CD8-positive, alpha-beta T cell (primary cell): ENCODE measurements at places on chromosomes 16 and 17.

GRCh38 chr17:49916854-49917515 lies 52.0 kb upstream of the DLX4 start:
- no peak for DNase-seq

DNA sequence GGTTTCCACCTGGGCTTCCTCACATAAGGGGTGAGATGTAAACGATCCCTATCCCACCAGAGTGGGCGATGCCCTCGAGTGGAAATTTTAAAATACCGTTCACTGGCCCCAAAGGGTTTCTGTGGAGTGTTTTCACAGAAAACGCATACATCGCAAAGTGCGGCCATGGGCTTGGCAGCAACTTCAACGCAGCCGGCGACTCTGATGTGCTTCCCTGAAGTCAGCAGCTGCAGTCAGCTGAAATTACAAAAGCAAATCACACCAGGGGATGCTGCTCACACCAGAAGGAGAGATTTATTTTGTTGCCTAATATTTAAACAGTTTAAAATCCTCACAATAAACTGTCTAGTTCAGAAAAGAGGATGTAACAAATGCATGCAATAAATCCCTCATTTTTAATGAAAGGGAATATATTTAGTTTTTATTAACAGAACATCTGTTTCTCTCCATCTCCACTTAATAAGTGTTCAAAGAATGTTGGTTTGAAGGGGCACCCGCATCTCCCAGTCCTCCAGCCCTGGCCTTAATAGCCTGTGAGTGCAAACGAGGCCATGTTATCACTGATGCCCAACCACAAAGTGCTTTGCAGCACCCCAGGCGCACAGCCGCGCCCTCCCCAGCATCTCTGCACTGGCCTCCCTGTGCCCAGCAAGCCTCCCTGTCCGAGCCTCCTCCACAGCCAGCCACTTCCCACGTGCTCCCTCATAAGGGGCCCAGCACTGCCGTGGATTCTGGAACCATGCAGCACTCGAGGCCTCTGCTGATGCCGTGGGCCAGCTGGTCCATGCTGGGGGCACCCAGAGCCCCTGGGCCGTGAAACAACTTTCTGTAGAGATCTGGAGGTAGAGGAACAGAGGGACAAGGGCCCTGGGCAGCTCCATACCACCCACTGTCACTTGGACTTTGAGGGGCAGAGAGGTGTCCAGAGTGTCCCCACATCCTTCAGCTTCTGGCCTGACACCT lies 17.3 kb upstream of the XYLT2 start:
- no peak for DNase-seq

GRCh38 chr16:24005577-24005976 lies 169.8 kb downstream of the PRKCB start:
- DNase-seq = no peak

DNA sequence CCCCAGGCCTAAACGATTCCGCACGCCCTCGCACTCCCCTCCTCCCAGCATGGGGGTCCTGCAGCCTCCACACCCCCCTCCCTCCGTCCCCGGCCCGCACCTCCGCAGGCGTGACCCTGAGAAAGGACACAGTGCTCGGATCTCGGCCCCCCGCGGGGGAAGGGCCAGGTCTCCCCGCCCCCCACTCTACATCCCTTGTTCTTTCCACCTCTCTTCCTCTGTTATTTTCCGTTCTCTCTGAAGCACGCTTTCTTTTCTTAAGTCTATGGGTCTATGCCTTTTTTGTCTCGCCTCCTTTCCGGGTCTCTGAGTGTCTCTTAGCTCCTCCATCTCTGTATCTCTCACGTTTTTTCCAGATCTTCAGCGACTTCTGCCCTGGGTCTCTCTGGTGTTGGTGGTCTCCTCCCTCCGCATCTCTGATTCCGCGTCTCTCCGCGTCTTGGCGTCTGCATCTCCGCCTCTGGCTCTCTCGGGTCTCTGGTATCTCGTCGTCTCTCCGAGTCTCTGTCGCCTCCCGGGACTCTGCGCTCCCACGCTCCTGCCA lies 2.1 kb upstream of the HES7 start:
- peak; percentile 21 for DNase-seq

DNA sequence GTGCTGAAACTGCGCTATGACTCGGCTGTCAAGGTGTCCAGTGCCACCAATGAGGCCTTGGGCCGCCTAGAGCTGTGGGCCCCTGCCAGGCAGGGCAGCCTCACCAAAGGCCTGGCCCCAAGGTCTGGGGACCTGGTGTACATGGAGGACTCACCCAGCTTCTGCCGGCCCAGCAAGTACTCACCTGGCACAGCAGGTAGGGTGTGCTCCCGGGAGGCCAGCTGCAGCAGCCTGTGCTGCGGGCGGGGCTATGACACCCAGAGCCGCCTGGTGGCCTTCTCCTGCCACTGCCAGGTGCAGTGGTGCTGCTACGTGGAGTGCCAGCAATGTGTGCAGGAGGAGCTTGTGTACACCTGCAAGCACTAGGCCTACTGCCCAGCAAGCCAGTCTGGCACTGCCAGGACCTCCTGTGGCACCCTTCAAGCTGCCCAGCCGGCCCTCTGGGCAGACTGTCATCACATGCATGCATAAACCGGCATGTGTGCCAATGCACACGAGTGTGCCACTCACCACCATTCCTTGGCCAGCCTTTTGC lies 25.0 kb downstream of the WNT9B start:
- no peak for DNase-seq

- DNase-seq = no peak
Measured at GRCh38 chr17:70478902-70479301, 309.6 kb downstream of the KCNJ2 start.

- no peak for DNase-seq
Measured at GRCh38 chr17:17172001-17172939, 33.9 kb downstream of the PLD6 start.

DNA sequence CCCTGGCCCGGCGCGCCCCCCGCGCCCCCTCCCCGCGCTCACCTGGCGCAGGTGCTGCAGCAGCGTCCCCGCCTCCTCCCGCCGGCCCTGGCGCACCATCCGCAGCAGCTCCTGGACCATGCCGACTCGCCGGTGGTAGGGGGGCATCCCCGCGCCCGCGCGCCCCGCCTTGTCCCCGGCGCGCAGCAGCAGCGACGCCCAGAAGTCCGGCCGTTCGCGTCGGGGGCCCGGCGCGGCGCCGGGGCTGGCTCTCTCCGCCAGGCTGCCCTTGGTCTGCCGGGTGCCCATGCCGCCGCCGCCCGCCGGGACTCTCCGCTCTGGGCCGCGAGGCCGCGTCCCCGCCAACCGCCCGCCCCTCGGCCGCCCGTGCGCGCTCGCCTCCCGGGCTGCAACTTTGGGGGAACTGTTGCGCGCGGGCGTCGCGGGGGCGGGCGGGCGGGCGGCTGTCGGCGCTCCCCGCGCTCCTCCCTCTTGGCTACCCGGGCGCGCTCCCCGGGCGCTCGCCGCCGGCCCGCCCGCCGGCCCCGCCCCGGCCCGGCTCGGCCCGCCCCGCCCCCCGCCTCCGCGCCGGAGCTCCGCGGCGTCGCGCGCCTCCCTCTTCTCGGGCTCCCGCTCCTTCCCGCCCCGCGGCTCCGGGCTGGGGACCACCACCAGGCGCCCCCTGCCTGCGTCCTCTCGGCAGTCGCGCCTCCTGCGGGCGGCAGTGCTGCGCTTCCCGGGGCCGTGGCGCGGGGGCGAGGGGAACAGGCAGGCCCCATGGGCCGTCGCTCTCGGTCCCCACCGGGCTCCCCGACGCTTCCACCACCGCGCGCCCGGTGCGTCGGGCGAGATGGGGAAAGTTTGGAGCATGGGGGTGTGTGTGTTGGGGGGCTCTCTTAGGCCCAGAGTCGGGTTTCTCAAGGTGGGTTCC lies at the start of gene LRRC75A:
TSS of gene LRRC75A (minus strand) at position 491 of the 910 bp plus-strand sequence. CDS start at position 288, 203 bp downstream.
- peak; percentile 49 for DNase-seq

DNA sequence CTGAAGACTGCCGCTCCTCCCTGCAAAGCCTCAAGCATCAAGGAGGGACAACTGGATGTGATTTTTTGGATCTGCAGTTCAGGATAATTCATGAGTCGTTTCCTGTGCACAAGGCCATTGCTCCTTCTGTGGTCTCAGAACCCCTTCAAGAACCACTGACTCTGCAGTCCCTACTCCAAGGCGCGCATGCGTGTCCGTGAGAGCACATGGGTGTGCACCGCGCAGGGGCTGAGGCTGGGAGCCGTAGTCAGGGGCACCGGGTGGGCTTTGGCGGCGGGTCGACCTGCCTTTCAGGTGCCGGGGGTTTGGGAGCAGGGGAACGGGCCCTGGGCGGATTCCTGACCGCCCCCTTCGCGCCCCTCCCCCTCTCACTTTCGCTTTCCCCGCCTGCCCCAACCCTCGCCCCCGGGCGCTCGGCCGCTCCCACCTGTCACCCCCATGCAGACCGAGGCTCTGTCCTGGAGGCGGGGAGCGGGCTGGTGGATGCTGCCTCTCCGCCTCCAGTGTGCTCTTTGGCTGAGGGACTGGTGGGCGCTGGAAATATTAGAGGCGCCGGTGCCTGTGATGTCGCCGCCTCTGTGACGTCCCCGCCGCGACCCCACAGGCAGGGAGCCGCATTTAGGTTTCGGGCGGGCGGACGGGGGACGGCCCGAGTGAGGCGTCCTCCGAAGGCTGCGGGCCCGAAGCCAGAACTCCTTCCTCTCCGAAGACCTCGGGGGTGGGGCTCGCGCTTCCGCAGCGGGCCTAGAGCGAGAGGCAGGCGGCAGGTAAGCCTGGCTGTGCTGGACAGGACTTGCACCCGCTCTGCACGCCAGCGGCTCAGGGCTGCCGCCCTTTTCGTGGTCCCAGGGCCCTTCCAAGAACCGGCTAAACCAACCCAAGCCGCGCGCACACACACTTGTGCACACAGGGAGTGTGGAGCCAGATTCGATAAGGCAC lies at the start of gene SPATA32:
TSS of gene SPATA32 (minus strand) at position 518 of the 939 bp plus-strand sequence. CDS start at position 440, 78 bp downstream.
- peak; percentile 71 for DNase-seq

GRCh38 chr17:77364381-77364911 lies 223.7 kb downstream of the SEC14L1 start:
- DNase-seq = no peak

DNA sequence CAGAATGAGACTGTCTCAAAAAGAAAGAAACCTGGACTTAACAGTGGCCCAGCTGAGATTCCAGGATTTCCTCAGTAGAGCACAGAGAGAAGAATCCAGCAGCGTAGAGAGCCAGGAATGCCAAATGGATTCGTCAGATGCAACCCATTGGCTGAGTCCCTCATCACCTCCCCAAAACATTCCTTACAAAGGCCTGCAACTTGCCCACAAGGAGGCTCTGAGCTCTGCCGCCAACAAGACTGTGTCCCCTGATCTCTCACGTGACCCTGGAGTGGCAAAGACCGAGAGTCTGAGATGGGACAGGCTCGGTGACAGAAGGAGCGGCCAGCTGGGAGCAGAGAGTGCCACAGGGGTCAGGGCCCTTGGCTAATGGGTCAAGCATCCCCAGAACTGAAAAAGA lies 6.9 kb upstream of the CHMP6 start:
- no peak for DNase-seq

DNA sequence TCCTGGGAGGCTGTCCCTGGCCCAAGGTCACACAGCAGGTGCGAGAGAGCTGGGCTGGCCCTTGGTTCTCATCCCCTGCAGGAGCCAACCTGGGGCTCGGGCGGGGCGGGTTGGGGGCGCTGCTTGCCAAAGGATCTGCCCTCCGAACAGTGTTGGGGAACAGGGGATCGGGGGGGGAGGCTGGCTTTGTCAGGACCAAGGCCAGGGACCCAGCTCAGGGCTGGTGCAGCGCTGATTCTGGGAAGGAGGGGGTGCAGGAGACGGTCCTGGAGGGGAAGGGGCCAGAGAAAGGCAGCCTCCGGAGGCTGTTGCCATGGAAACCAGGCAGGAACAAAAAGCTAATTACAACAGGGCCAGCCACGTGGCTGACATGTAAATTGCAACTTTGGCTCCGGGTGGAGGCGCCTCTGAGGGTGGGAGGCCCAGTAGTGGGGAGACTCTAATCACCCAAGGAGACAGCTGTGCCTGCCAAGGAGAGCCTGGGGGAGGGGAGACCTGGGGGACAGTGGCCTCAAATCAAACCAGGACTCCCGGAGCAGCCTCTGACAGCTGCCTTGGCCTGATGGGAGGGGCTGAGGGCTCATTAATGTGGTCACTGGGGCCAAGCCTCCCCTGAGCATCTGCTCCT lies 1.3 kb downstream of the TUBB3 start:
- no peak for DNase-seq
